ENCODE measurements at places on chromosomes 6 and 20. TPM values are rescaled to one million over a fixed set of nuclear protein-coding genes. Genes with fewer than 3 reads are reported as not detected.

The CNR1 gene
- polyA plus RNA-seq: 0.22 TPM

The BCAS1 gene
- polyA plus RNA-seq: 0.54 TPM

The ENPP1 gene
- polyA plus RNA-seq: 1.3 TPM

The MOG gene
- not detected for polyA plus RNA-seq

The TENT5A gene
- 13.6 TPM for polyA plus RNA-seq

The SEMG1 gene
- not detected for polyA plus RNA-seq

The SSTR4 gene
- 0.17 TPM for polyA plus RNA-seq

The CST8 gene
- not detected for polyA plus RNA-seq

The CCNC gene
- 87.8 TPM for polyA plus RNA-seq

The ZNF831 gene
- polyA plus RNA-seq: 0.15 TPM

The EFHC1 gene
- 62.1 TPM for polyA plus RNA-seq

The C6orf58 gene
- polyA plus RNA-seq: 0.95 TPM

The RAD21L1 gene
- not detected for polyA plus RNA-seq

The PTGIS gene
- 4.3 TPM for polyA plus RNA-seq

The PRSS35 gene
- 60.1 TPM for polyA plus RNA-seq

The CDKAL1 gene
- 18.2 TPM for polyA plus RNA-seq

The PRICKLE4 gene
- 7.5 TPM for polyA plus RNA-seq

The SYCP2L gene
- polyA plus RNA-seq: 5.1 TPM

The SLC18B1 gene
- polyA plus RNA-seq: 27.0 TPM

The PKHD1 gene
- 6.0 TPM for polyA plus RNA-seq

The RBBP8NL gene
- polyA plus RNA-seq: 3.5 TPM

The HLA-DQA2 gene
- polyA plus RNA-seq: 1.2 TPM

The SCP2D1 gene
- not detected for polyA plus RNA-seq

The KCNG1 gene
- 1.2 TPM for polyA plus RNA-seq

The SLC26A8 gene
- 0.40 TPM for polyA plus RNA-seq

The APOBEC2 gene
- 20.8 TPM for polyA plus RNA-seq

The RIMS4 gene
- polyA plus RNA-seq: 3.2 TPM

The NR2E1 gene
- not detected for polyA plus RNA-seq

The BPIFB3 gene
- polyA plus RNA-seq: not detected

The MATN4 gene
- 0.15 TPM for polyA plus RNA-seq

The TFAP2A gene
- polyA plus RNA-seq: 0.45 TPM

The NKAPL gene
- polyA plus RNA-seq: 1.1 TPM

The BCKDHB gene
- 22.1 TPM for polyA plus RNA-seq

The FAM83B gene
- polyA plus RNA-seq: 5.8 TPM

The ZBTB46 gene
- 15.7 TPM for polyA plus RNA-seq

The SF3B5 gene
- polyA plus RNA-seq: 159 TPM

The PCK1 gene
- 0.55 TPM for polyA plus RNA-seq

The SMIM28 gene
- not detected for polyA plus RNA-seq

The TBXT gene
- not detected for polyA plus RNA-seq

The CCHCR1 gene
- polyA plus RNA-seq: 34.3 TPM

The FAM162B gene
- polyA plus RNA-seq: 63.1 TPM

The SNPH gene
- polyA plus RNA-seq: 3.4 TPM

Measured in right lung (tissue), 10 donors.